ENCODE measurements at places on chromosomes 4 and X.

DNA sequence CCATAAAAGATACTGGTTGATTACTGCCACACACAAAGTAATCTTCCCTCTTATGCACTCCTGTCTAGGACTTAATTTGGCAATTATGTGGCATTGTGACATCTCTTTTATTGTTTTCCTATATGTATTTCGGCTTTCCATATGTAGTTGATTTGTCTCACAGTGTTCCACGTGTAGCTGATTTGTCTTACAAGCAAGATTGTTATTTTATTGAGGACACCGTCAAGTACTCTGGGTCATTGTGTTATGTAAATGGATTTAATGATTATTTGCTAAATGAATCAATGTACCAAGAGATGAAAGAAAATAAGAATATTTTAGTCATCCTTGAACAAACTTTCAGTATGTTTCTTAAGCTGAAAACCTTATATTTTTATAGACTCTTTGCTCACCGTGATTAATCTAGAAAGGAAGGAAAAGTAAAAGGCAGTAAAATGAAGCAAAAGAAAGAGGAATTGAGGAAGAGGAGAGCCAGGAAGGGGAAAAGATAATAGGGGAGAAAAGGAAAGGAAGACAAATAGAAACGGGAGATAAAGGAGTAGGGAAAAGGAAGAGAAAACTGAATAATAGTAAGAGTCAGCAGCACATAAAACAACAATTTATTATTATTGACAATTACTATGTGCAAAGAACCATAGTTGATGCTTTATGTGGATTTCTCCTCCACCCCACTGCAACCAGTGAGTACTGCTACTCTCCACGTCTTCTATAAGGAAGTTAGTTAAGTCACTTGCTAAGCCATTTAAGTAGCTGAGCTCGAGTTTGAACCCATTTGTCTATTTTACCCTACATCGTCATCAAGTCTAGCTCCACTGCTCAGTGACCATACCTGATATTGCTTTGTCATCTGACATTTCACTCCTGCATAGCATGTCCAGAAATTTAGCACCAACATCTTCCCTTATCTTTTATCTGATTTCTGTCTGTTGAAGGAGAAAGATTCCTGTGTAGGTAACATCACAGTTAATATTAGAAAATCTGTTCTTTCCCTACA, 336.5 kb downstream of the BMPR1B start:
- H3K4me1 ChIP-seq, result no peaks in the 10 kb centered on the region
- no peak overlapping the region for H3K27ac ChIP-seq
- no peak for DNase-seq
- H3K36me3 ChIP-seq, result no peaks in the 10 kb centered on the region
- H3K4me3 ChIP-seq, result no peak overlapping the region
- H3K27me3 ChIP-seq, result no peaks in the 10 kb centered on the region

- no peak overlapping the region for H3K4me3 ChIP-seq
- H3K4me1 ChIP-seq, result no peaks in the 10 kb centered on the region
- DNase-seq, result no peak
- H3K36me3 ChIP-seq, result no peaks in the 10 kb centered on the region
- H3K27me3 ChIP-seq, result no peaks in the 10 kb centered on the region
- H3K27ac ChIP-seq, result no peak overlapping the region
These were observed 32.5 kb downstream of the FSTL5 start for GRCh38 chr4:162131256-162131655.

- peak overlapping the region; percentile 70 for H3K27ac ChIP-seq
- no peak for DNase-seq
- H3K27me3 ChIP-seq, result no peaks in the 10 kb centered on the region
- no peak overlapping the region for H3K4me3 ChIP-seq
- peaks cover 17% of the 10 kb centered on the region for H3K4me1 ChIP-seq
- H3K36me3 ChIP-seq, result no peaks in the 10 kb centered on the region
These were observed 88.0 kb upstream of the CBR4 start for GRCh38 chr4:169098054-169098497.

DNA sequence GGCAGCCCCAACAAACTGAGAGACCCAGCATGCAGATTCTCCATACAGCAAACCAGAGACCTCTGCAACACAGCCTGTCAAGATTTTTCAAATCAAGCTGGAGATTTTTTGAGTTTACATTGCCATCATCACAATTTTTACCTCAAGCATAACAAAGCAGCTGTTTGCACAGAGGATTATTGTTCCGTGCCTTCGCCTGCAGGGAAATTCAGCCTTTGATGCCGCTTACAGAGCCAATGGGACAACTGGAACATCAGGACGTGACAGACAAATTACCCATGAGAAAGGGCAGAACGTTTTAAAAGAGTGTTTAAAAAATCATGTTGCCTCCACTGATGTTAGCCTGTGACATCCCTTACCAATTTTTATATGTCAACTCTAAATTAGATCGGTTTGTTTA, 363.7 kb downstream of the FBXW7 start:
- H3K36me3 ChIP-seq, result no peaks in the 10 kb centered on the region
- H3K4me1 ChIP-seq, result no peaks in the 10 kb centered on the region
- no peak overlapping the region for H3K4me3 ChIP-seq
- no peaks in the 10 kb centered on the region for H3K27me3 ChIP-seq
